ENCODE measurements at places on chromosomes 16 and 17.

DNA sequence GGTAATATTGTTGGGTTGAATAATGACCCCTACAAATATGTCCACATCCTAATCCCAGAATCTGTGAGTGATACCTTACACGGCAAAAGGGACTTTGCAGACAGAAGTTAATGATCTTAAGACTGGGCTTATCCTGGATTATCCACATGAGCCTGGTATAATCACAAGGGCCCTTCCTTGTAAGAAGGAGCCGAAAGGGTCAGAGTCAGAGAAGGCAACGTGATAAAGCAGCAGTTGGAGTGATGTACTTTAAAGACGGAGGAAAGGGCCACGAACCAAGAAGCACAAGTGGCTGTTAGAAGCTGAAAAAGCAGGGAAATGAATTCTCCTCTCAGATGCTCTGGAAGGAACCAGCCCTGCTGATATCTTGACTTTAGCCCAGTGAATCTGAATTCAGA, 137.8 kb downstream of the UTP18 start:
- DNase-seq, result no peak

GRCh38 chr17:74863420-74864296, 4.0 kb upstream of the GRIN2C start:
- no peak for DNase-seq

DNA sequence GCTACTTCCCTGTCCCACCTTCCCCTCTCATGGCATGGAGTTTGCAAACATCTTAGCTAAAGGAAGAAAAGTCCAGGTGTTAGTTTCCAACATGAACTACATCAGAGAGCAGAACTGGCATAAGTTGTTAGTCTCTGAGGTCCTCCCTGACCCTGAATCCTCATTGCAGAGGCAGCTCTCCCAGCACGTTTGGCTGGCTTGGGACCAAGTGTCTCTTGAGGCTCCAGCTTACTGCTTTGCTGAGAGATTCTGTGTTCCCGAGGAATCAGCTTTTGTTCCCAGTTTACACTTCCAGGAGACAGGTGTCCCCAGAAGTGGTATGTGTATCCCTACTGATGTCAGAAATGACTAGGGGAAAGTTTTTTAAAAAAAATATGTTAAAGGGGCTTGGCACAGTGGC, 14.7 kb downstream of the DNAH9 start:
- no peak for DNase-seq

- DNase-seq, result no peak
Measured at GRCh38 chr16:84874983-84875382, 55.2 kb downstream of the CRISPLD2 start.

DNA sequence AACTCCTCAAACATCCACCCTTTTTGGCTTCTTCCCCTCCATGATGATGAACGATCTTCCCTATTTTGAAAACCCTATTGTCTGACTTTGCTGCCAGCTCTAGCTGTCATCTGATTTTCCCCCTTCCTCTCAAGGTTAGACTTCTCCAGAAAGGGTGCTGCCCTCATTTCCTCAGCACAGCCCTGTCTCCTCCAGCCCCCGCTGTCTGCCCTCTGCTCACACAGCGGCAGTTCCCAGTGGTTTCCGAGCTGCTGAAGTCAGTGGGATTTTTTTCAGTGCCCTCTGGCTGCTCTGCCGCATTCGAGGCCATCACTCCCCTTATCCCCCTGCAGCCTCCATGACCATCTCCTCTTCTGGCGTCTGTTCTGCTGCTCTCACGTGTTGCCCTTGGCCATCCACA, 26.6 kb upstream of the C17orf107 start:
- DNase-seq, result no peak

Data from thymus (tissue), 14 donors.